ENCODE measurements at places on chromosomes 16 and 17.

GRCh38 chr16:86984991-86985647, 332.1 kb downstream of the C16orf95 start:
- no peak for DNase-seq

DNA sequence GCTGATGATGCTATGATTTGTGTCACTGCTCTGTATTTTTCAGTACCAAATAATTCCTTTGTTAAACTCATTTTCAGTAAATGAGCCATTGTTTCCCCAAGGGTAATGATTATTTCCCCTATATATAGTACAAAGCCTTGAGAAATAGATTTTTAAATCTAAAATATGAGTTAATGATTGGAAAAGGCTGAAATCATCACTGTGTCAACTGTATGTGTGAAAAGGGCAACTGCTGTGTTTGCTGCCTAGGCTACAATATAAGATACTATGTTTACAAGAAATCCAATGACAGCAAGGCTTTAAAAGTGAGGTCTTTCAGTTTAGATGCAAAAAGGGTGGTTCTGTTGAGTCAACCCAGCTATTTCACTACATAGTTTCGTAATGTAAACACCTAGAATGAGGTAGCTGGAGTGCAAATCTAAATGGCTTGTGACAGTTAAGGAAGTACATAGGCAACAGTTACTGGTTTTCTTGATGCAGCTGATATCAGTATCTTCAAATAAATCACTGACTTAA, 15.3 kb downstream of the NLK start:
- no peak for DNase-seq

DNA sequence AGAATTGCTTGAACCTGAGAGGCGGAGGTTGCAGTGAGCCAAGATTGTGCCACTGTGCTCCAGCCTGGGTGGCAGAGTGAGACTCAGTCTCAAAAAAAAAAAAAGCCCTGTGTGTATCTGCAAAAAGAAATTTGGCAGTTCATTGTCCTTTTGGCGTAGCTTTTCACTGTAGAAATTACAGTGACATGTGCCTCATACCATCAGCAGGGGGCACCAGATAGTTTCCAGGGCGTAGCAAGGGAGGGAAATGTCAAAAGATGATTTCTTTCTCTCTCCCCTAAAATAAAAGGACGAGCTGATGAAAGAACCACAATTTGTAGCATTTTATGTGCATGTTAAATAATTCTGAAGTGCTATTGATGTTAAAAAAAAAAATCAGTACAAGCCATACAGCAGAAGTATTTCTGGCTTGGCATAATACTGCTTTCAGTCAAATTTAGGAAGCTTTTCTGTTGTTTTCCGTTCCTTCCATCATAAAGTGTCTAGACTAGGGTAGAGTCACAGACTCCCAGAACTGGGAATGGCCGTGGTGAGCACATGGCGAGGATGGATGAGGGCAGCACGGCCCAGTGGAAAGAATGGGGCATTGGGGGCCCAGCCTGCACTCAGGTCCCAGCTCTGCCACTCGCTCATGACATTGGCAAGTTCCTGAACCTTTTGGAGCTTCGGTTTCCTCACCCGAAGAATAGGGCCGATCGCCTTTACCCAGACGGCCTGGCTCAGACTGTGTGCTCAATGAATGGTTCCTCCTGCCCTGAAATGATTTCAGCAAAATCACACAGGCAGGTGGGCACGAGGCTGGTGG, 59.8 kb upstream of the RPH3AL start:
- peak; percentile 13 for DNase-seq

- DNase-seq = no peak
Observed at GRCh38 chr17:252456-252855, 71.0 kb upstream of the DOC2B start.

DNA sequence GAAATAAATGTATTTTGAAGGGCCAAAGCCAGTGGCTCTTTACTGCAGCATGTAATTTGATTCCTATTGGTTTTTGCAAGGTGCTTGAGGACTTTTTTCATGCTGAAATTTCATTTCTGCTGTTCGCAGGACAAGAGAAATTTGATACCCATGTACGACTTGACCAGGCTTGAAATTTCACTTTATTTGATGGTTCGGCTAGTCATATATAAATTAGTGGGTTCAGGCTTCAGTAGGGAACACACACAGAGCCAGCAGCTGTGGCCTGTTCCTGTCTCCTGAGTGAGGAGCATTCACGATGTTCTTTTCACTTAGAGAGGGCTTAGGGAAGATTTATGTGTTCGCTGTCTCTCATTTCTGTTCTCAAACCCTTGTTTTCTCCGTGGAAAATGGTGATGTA, 258.4 kb upstream of the CACNG5 start:
- no peak for DNase-seq

GRCh38 chr16:64094992-64095634, 1026.8 kb downstream of the CDH11 start:
- DNase-seq = no peak

- no peak for DNase-seq
Observed at GRCh38 chr17:40511136-40511535, 9.7 kb upstream of the TNS4 start.

DNA sequence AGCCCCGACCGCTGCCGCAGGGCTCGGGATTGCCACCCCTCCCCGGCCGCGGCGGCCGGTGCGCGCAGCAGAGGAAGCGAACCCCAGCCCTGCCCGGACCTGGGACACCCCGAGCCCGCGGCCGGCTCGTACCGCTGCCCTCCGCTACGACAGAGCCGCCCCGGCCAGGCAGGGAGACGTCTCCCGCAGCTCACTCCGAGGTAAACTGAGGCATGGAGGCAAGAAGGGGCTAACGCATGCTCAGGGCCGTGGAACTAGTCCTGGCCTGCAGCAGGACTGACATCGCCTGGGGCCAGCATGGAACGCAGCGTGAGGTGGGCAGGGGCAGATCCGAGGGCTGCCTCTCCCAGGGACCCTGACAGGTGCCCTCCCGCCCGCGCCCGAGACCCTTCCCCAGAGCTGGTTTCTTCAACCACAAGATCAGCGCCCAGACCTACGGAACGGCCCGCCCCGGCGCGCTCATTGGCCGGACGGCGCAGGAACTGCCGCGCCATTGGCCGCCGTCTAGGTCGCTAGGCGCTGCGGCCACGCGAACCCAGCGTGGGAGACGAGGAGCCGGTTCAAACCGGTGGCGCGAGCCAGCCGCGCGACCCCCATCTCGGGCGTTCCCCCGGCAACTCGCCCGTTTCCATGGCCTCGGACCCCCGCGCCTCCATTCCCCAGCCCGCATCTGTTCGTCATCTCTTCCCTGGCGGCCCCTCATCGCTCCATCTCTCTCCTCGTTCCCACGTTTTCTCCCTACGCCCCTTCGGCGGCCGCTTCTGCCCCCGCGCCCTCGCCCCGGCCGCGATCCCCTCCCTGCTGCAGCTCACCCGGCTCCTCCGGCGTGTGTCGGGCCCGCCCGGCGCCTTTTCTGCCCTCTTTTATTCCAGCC, at the start of gene SLC43A2:
TSS of gene SLC43A2 (minus strand) at position 853 of the 874 bp plus-strand sequence. CDS start 960 bp downstream, outside the sequence.
- no peak for DNase-seq

- DNase-seq = no peak
Observed at GRCh38 chr16:15768201-15768600, 88.6 kb downstream of the MYH11 start.

GRCh38 chr16:1182950-1183907, 30.3 kb downstream of the CACNA1H start:
- DNase-seq = no peak

DNA sequence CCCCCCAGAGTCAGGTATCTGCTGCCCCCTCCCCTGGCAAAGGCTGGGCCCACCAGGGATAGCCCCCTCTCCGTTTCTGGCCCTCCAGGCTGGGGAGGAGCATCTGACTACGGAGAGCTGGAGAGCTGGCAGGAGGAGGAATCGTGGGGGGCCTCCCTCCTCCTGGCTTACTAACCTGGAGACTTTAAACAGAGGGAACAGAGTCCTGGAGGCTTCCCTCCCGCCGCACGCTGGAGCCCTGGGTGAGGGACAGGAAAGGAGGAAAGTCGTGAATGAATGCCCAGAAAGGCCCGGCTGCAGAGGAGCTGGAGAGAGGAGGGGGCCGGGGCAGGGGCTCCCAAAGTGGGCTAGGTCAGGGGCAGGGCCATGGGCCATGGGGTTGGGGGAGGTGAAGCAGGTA, 9.9 kb downstream of the SRCIN1 start:
- no peak for DNase-seq

DNA sequence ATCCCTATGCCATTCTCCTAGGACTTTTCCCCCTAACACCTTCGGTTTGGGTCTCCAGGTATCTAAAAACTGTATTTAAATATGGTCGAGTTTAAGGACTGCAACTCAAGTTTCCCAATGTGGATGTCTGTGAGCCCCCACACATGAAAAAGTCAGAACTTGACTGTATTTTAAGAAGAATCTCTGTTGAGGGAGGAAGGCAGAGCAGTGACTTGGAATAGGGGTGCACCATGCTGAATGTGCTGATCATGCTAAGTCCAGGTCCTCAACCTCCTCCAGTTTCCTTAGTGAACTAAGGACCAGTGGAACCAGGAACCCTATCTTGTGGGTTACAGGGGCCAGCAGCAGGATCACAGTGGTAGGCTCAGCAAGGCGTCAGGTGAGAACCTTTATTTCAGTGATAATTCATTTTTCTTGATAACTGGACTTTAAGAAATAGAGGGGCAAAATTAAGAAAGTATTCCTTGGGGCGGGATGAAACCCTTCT, 19.5 kb downstream of the GRB7 start:
- DNase-seq = no peak

GRCh38 chr17:77598241-77598620, 360.3 kb upstream of the TNRC6C start:
- no peak for DNase-seq

- no peak for DNase-seq
Observed at GRCh38 chr17:48542114-48542656, 2.7 kb downstream of the HOXB2 start.

- DNase-seq = no peak
Observed at GRCh38 chr17:60106340-60107059, 27.8 kb upstream of the HEATR6 start.

DNA sequence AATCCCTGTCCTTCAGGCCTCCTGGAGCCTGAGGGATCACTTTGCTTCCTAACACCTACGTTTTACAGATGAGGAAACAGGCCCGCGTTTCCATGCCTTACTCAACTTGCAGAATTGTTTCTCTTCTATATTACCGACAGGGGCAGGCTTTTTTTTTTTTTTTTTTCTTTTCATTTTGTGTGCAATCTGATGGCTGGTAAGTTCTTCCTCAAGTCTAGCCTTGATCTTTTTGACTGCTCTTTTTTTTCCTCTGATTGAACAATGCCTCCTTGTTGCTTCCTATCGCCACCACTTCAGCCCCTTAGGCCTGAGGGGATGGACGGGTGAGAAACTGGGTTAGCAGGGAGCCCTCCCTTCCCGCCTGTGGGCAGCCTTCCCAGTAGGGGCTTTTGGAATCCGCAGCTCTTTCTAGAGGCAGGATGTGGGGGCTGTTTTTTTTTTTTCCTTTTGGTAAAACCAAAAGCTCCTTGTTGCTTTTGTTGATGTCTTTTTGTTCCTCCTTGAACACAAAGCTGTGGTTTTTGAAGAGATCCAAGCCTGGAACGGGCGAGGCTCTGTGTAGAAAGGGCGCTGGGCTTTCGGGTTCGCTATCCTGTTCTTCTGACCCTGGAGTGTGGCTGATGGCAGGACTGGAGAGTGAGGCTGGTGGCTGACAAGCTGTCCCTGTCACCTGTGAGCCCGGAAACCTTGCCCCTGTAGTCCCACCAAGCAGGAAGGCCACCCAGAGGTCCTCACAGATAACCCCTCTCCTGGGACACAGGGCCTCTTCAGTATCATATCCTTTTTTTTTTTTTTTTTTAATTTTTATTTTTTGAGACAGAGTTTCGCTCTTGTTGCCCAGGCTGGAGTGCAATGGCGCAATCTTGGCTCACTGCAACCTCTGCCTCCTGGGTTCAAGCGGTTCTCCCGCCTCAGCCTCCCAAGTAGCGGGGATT, 14.0 kb downstream of the LASP1 start:
- no peak for DNase-seq

GRCh38 chr17:14780097-14780651, 479.3 kb downstream of the HS3ST3B1 start:
- no peak for DNase-seq

- DNase-seq = no peak
Observed at GRCh38 chr16:14146445-14146844, 75.3 kb downstream of the MRTFB start.

DNA sequence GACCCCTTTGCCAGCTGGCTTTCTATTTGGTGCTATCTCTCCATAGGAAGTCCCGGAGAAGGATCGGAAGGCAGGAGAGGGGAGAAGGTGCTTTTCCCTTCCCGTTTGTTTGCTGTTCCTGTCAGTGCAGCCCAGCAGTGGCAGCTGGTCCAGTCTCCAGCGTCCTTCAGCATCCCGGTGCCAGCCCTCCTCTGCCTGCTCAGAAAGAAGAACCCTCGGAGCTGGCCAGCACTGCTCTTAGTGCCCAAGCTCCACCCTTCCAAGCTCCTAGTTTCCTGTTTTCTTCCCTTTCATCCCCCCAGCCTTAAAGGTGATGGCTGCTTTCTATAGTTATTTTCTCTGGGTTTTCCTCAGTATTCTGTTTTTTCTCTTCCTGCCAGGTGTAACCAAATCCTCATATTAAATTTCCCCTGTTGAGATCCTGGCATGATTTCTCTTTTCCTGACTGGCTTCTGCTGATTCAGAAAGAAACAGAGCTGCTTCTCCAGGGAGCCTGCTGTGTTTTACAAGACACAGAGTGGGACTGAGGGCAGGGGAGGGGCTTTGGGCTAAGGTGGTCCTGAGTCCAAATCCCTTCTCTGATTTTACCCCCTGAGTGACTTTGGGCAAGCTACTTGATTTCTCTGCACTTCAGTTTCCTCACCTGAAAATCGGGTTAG, 186.8 kb downstream of the COPRS start:
- DNase-seq = no peak

- no peak for DNase-seq
Observed at GRCh38 chr17:39002991-39003715, 36.0 kb upstream of the FBXO47 start.

GRCh38 chr16:84572096-84572495, 45.8 kb downstream of the COTL1 start:
- DNase-seq = no peak

DNA sequence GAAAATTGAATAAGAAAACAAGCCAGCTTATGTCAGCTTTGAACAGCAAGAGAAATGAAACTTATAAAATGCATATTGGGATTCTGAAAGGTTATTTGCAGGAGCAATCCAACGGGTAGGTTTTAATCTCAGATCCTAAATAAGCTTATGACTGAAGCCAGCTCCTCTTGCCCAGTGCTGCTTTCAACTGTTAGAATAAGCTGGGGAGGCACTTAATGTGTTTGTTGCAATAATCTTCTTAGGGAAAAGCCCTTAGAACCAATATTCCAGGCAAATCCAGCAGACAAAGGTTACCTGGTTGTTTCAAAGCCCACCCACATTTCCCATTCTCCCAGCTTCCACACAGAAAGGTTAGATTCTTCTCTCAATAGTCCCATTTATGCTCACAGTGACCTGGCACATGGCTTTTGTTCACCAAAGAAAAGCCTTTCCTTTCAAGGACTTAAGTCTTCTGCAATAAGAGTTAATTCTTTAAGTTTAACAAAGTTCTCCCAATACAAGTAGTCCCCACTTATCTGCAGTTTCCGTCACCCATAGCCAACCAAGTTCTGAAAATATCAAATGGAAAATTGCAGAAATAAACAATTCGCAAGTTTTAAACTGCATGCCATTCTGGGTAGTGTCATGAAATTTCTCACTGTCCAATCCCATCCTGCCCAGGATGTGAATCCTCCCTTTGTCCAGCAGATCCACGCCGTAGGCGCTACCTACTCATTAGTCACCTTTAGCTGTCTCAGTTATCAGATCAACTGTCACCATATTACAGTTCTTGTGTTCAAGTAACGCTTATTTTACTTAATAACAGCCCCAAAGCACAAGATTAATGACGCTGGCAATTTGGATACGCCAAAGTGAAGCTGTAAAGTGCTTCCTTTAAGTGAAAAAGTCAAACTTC, 5.9 kb downstream of the TEX2 start:
- no peak for DNase-seq

- no peak for DNase-seq
Observed at GRCh38 chr16:80174416-80174815, 366.4 kb upstream of the DYNLRB2 start.

- no peak for DNase-seq
Observed at GRCh38 chr16:56057151-56057550, 134.1 kb upstream of the GNAO1 start.
